ENCODE measurements at places on chromosomes 11 and 22.

- DNase-seq, result no peak
These were observed 19.9 kb downstream of the PACSIN2 start for GRCh38 chr22:42994917-42995562.

DNA sequence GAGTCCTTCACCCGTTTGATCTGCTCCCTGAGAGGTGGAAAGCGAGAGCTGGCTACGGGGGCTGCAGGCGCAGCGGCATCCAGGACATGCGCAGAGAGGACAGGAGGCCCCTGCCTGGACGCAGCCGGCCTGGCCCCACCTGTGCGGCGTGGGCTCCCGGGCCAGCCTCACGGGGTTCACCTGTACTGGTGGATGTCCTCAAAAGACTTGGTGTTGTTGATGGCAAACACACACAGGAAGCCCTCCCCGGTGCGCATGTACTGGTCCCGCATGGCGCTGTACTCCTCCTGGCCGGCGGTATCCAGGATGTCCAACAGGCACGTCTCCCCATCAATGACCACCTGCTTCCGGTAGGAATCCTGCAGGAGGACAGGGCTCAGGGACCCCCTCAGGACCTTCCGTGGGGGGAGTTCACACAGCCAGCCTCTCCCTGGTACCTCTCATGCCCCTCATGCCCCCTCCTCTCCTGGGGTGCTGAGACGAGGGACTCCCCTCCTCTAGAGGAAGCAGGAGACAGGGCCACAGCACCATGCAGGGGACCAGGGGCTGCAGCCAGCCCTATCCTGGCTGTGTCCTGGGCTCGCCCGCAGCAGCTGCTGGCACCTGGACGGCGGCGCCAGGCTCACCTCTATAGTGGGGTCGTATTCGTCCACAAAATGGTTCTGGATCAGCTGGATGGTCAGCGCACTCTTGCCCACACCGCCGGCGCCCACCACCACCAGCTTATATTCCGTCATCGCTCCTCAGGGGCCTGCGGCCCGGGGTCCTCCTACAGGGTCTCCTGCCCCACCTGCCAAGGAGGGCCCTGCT is 1.6 kb downstream of the HRAS start:
- DNase-seq, result no peak

GRCh38 chr11:31822175-31822926 is 11.2 kb upstream of the PAX6 start:
- no peak for DNase-seq

GRCh38 chr22:29205594-29206371 is at the start of gene EMID1:
EMID1 (plus strand) TSS chr22:29205896; CDS start chr22:29206039, 143 bp downstream.
- DNase-seq, result no peak

DNA sequence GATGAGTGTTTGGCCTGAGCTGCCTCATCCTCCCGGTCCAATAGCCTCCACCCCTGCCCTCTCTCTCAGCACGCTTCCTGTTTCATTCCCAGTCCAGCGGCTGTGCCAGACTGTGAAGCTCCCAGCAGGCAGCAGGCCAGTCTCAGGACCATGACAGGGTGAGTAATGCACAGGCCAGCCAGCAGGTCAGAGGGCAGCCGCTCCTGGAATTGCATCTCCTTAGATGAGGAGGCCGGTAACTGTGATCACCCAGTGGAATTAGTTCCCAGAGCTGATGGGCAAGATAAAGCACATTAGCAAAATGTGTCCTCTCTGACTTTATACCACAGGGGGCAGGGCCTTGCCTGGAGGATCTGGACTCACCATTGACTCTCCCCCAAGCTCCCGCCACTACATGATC is 251.2 kb downstream of the ETS1 start:
- DNase-seq, result no peak

- DNase-seq, result no peak
These were observed at the start of gene RTN4R for GRCh38 chr22:20268279-20269012. RTN4R (minus strand) TSS chr22:20268318; CDS start chr22:20268092, 226 bp downstream.

DNA sequence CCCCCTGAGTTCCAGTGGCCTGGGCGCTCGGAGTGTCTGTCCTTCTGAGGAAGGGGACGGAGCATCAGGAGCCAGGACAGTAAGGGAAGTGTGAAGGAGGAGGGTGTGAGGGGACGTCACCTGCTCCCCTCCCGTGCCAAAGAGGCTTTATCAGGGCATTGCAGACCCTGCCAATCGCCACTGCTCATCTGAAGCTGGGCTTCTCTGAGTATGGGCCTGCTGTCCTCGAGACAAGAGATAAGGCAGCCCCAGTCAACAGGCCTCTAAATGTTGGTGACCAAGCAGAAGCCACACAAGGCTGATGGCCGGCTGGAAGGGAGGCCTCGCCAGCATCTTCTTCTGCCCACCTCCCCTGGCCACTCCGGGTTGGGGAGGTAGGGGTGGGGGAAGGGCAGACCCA is 29.8 kb downstream of the LIF start:
- DNase-seq, result no peak

Measured in D721Med (cell line).